Cardiac septum (tissue), 1 donor: ENCODE measurements at places on chromosomes 2 and 18.

GRCh38 chr2:67917332-67918054 lies 145.3 kb downstream of the C1D start:
- no peak for DNase-seq

GRCh38 chr2:232876978-232877441 lies 6.9 kb downstream of the SNORC start:
- DNase-seq: peak; percentile 61

DNA sequence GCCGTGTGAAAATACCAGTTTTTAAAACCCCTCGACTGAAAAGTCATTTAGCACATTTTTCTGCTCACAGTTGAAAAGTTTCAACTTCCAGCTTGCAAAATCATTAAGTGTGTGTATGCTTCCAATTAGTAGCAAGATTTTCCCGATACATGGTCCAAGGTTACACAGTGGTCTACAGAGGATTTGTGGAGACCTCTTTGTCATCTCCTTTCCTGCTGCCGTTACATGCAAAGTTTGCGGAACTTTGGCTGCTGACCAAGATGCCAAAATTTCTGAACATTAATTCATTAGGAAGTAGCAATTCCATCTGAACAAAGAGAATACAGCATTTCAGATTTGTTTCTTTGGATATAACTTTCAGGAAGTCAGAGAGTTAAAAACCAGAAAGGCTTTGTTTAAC lies 474.6 kb downstream of the PLCL1 start:
- no peak for DNase-seq

DNA sequence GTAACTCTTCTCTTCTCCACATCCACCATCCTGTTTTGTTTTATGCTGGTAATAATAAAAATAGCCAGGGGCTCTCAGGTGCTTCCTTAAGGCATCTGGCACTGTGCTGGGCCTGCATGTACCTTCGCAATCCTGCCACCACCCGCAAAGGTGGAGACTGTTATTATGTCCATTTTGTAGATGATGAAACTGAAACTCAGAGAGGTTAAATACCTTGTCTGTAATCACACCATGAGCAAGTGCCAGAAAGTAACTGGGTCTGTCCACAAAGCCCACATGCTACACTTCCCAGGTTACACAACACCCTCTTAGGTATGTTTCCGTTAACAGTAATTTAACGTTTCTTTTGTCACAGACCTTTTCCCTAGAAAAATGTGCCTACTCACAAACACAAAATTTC lies 27.0 kb downstream of the NRP2 start:
- DNase-seq: no peak

DNA sequence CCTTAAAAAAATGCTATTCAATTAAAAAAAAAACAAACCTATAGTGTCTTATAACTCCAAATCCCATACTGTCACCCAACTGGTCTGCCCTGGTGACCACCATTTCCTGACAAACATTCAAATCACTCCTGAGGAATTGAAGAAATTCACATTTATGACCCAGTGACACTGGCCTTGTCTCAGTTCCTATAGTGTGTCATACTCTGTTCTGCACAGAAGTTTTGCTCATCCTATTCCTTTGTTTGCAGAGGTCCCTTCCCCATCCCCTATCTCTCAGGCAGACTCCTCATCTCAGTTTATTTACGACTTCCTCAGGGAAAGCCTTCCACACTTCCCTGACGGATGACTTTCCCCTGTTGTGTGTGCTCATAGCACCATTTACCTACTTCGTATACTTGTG lies 14.7 kb downstream of the ZC3H6 start:
- DNase-seq: no peak

DNA sequence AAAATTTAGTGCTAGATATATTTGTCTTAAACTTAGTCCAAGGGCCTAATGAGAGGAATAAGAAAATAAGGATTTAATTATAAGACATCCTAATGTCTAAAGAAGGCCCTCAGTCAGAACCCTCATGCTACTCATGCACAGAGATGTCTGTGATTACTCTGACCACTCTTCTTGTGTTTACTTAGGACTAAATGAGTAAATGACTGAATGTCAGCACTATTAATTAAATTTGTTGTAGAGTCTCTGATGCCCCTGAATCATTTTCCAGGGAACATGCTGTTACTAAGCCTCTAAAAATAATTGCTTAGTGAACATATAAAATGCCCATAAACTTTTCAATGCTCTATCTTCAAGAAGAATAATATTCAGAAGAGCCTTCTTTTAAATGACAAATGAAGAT lies 32.4 kb downstream of the GULP1 start:
- no peak for DNase-seq

GRCh38 chr2:222643134-222643533 lies 12.8 kb downstream of the FARSB start:
- DNase-seq: no peak

DNA sequence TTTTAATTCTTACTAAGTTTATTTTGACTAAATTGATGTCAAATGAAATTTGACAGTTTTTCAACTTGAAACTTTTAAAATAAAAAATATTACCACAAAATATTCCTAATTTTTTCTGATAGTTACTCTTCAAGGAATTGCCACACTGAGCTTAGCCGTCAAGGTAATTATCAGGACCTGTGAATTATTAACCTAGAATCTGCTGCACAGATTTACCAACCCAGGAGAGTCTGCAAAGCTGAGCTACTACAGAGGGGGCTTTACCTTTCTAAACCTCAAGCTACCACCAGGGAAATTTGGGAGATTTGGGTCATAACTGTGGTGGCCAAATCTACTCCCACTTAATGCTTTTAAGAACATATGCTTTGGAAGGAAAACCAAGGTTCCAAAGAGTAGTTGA lies 324.6 kb downstream of the CCDC178 start:
- no peak for DNase-seq

- DNase-seq: no peak
Measured at GRCh38 chr2:172270278-172271079, 156.9 kb upstream of the ITGA6 start.

- DNase-seq: no peak
Measured at GRCh38 chr18:77063260-77063659, 69.3 kb downstream of the MBP start.

GRCh38 chr2:208192611-208193236 lies 2.9 kb upstream of the C2orf80 start:
- no peak for DNase-seq

DNA sequence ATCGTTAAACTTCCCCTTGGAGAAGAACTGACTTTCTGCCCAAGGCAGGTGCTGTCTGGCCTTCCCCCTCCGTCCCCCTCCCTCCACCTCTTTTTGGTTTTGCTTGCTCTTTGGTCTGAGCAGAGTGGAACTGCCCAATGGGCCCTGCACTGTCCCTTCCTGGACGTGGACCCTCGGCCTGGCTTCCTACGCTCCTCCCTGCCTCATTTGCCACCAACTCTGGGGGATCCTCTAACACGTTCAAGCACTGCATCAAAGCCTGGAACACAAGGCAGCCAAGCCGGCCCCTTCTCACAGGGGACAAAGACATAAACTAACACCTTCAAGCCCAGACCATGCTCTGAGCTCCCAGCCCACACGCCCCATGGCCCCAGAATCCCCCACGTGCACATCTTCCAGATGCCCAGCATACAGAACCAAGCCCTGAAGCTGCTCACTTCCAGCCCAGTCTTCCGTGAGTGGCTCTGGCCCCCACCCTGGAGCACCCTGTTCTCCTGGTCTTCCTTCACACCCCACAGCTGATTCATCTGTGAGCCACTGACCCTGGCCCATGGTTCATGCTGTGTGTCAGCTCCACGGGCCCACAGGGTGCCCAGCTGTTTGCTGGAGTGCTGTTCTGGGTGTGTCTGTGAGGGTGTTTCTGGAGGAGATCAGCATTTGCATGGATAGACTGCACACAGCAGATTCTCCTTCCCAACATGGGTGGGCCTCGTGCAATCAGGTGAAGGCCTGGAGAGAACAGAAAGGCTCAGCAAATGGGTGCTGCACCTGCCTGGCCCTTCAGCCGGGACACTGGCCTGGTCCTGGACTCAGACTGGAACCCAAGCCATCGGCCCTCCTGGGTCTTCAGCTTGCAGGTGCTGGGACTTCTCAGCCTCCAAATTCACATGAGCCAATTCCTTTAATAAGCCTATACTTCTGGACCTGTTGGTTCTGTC lies 247.1 kb upstream of the SALL3 start:
- DNase-seq: peak; percentile 64

DNA sequence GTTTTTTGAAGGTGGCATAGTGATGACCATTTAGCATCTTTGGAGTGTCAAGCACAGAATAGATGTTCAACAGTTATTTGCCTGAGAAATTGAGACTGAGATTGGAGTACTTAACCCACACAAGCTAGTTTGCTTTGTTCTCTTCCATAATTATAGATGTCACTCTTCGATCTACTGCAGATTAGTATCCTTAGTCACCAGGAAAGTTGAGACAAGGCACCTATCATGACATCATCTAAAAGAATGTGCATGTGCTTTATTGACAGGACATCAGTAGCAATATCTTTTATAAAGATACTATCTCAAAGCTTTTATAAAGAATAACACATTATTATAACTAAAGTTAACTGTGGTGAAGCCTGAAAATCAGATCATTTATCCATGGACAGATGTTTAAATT lies 6.4 kb downstream of the VRK2 start:
- DNase-seq: no peak

- no peak for DNase-seq
Measured at GRCh38 chr2:72271766-72272641, 124.3 kb upstream of the CYP26B1 start.

DNA sequence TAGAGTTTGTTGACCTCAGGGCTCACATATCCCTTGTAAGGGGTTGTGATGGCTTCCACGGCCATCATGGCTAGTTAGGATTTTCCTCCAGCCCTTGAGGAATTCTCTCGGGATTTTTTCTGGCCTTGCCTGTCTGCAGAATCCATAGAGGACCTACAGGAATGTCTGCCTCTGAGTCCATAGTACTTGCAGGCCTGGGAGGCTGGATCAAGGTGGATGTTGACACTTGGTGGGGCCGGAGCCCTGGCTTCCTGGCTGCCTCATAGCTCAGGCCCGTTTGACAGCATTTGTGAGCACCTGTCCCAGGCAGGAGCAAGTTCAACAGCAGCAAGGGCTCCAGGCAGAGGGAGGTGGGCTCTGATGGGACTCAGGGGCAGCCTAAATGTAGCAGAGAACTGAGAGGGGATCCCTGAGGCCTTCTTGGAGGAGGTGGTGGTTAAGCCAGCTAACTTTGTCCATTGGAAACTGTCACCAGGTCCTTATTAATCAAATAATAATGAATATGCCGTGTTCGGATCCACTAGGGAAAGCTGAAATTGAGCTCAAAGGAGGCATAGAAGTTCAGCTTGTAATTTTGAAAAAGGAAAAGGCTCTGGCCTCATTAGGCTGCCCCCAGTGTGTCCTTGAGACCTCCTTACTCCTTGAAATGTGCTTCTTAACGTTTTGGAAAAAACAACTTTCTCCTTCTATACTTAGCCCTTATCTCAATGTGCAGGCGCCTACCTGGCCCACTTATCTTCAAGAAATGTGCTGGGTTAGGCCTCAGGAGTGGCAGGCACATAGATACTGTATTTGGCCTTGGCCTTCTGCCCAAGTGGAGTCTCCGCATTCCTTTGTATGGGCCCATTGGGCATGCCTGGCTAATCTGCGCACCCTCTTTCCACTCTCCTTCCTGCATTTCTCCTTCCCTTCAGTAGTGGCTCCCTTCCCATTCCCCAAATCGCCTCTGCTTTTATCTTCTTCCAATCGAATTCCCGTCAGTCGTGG lies 66.9 kb downstream of the HPCAL1 start:
- DNase-seq: no peak

DNA sequence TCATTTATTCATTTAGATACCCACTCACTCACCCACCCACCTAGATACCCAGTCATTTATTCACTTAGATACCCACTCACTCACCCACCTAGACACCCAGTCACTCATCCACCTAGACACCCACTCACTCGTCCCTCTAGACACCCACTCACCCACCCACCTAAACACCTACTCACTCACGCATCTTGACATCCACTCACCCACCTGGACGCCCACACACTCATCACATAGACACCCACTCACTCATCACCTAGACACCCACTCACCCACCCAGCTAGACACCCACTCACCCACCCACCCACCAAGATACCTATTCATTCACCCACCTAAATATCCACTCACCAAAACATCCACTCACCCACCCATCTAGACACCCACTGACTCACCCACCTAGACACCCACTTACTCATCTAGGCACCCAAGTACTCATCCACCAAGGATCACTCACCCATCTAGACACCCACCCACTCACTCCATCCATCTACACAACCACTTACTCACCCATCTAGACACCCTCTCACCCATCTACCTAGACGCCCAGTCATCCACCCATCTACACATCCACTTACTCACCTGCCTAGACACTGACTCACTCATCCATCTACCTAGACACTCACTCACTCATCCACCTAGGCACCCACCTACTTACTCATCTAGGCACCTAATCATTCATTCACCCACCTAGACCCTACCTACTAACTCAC lies 723.7 kb upstream of the RAB6C start:
- no peak for DNase-seq

DNA sequence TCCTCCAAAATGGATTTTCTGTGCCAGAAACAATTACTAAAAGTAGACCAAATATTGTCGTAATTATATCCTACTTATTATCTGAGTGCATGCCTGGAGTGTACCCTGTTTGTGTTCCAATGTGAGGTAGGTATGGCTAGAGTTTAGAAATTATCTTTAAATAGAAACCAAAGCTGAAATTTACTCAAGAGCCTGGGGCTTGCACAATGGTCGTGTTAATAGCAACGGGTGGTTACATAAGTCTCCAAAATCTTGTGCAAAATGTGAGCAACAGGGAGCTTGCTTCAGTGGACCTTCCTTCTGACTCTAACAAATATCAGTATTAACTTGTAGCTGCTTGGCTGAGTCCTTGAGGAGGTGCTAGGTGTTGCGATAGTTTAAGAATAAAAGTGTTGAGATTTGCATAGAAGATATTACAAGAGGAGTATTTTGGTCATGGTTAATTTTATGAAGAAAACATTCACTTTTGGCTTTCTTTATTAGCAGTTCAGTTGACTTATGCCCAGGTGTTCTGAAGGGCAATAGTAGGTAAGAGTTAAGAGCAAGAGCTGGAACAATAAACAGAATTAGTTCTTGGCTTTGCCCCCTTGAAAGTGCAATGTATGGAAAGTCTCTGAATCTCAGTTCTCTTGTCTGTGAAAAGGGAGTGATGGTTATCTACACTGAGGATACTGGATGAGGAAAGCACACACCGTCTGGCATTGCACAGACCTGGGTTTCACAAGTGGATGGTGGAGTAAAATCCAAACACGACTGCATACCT lies 4.6 kb downstream of the CXCR4 start:
- no peak for DNase-seq

- DNase-seq: no peak
Measured at GRCh38 chr18:26290385-26290784, 64.1 kb downstream of the TAF4B start.
